ENCODE measurements at places on chromosomes 16 and 17.

DNA sequence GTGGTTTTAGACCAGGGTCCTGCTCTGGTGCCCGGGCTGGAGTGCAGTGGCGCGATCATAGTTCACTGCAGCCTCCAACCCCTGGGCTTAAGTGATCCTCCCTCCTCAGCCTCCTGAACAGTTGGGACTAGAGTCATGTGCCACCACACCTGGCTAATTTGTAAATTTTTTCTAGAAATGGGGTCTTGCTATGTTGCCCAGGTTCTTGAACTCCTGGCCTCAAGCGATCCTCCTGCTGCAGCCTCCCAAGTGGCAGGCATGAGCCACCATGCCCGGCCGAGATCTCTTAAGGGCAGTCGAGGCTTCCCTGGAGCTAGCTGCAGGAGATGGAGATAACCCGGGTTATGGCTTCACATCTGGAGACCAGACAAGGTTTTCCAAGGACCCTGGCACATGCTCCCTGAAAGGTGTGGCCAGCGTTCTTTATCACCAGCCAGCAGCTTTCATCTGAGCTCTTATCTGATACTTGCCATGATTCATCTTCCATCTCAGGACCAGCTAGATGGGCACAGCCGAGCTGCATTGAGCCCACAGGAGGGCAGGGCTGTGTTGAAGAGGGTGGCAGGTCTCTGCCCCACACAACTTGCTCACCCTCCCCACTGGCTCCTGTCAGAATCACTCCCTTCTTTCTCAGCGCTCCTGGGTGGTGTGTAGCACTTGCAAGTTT, 28.6 kb downstream of the SCNN1B start:
- H3K36me3 ChIP-seq, result no peaks in the 10 kb centered on the region
- no peak for DNase-seq
- H3K4me3 ChIP-seq, result no peak overlapping the region
- no peak overlapping the region for H3K27ac ChIP-seq
- H3K27me3 ChIP-seq, result no peaks in the 10 kb centered on the region

DNA sequence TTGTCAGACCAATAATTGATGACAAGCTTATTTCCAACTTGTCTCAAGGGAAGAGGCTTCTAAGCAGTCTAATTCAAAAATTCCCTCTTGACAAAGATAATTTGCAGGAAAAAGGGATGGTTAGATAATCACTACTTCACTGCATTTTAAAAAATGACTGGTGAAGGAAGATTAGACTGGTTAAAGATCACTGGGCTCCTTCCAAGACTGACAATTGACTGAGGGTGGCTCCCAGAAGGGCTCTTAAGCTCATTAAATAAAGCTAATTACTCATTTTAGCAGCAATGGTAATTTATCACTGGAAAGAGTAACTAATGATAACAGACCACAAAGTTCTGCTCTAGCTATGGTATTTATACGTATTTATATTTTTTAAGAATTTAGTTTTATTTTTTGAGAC, 4.4 kb upstream of the HEATR3 start:
- no peak overlapping the region for H3K27ac ChIP-seq
- no peaks in the 10 kb centered on the region for H3K27me3 ChIP-seq
- H3K36me3 ChIP-seq, result no peaks in the 10 kb centered on the region
- no peaks in the 10 kb centered on the region for H3K4me1 ChIP-seq

DNA sequence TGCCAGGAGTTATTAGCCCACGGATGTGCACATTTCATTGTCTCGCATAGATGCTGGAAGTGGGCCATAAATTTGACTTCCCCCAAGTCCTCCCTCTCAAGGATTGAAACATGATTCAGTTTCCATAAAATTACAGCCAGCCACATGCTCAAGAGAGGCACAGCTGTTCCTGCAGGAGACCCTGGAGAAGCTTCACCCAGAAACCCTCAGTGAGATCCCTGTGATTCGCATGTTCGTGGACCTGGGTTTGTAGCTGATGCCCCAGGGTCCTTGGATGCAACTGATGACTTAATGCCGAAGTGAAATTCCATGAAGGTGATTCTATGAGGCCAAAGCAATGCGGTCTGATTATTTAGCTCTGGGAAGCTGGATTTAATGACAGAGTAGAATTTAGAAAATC, 24.7 kb upstream of the AQP8 start:
- DNase-seq, result no peak
- H3K27me3 ChIP-seq, result no peaks in the 10 kb centered on the region
- no peak overlapping the region for H3K4me3 ChIP-seq
- no peaks in the 10 kb centered on the region for H3K4me1 ChIP-seq

DNA sequence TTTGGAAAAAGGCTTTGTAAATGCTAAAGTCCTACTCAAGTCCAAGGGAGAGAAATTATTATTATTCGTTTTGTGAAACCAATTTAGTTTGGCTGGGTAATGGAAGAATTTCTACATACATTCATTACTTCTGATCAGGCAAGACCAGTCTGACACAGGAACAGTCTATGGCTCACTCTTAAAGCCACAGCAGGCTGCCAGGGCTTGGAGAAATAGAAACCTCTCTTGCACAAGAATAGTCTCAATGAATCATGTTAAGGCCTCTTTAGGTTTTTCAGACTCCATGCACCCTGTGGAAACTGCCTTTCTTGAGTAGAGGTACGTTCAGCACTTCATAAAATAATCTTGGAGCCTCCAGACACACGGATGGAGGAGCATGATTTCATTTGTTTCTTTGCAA, 167.7 kb downstream of the IRX3 start:
- H3K36me3 ChIP-seq, result no peaks in the 10 kb centered on the region
- H3K4me1 ChIP-seq, result no peaks in the 10 kb centered on the region
- H3K27ac ChIP-seq, result no peak overlapping the region
- H3K4me3 ChIP-seq, result no peak overlapping the region
- no peaks in the 10 kb centered on the region for H3K27me3 ChIP-seq

DNA sequence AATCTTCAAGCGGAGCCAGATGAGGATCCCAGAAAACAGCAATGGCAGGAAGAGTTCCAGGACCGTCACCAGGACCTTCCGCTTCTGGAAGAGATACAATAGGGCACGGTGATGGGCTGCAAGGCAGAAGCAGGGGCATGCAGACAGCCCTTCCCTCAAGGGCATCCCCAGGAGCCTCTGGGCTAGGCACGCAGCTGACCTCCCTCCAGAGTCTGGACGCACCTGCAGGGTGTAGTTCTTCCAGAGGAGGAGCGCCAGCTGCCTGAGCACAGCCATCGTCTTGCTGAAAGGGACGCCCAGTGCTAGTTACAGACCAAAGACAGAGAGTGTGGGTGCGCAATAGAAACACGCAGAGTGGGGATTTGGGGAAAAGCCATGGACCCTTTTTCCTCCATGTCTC, 14.3 kb downstream of the ABCA3 start:
- no peaks in the 10 kb centered on the region for H3K4me1 ChIP-seq
- no peaks in the 10 kb centered on the region for H3K27me3 ChIP-seq
- no peaks in the 10 kb centered on the region for H3K36me3 ChIP-seq
- DNase-seq, result no peak
- H3K4me3 ChIP-seq, result no peak overlapping the region

GRCh38 chr17:69961501-69962145, 113.4 kb upstream of the KCNJ16 start:
- no peak overlapping the region for H3K27ac ChIP-seq
- no peaks in the 10 kb centered on the region for H3K36me3 ChIP-seq
- H3K27me3 ChIP-seq, result no peaks in the 10 kb centered on the region
- H3K4me3 ChIP-seq, result no peak overlapping the region

- no peaks in the 10 kb centered on the region for H3K36me3 ChIP-seq
- no peak overlapping the region for H3K4me3 ChIP-seq
- no peaks in the 10 kb centered on the region for H3K27me3 ChIP-seq
- no peak overlapping the region for H3K27ac ChIP-seq
- no peak for DNase-seq
Measured at GRCh38 chr16:82091241-82091640, 56.2 kb downstream of the HSD17B2 start.

DNA sequence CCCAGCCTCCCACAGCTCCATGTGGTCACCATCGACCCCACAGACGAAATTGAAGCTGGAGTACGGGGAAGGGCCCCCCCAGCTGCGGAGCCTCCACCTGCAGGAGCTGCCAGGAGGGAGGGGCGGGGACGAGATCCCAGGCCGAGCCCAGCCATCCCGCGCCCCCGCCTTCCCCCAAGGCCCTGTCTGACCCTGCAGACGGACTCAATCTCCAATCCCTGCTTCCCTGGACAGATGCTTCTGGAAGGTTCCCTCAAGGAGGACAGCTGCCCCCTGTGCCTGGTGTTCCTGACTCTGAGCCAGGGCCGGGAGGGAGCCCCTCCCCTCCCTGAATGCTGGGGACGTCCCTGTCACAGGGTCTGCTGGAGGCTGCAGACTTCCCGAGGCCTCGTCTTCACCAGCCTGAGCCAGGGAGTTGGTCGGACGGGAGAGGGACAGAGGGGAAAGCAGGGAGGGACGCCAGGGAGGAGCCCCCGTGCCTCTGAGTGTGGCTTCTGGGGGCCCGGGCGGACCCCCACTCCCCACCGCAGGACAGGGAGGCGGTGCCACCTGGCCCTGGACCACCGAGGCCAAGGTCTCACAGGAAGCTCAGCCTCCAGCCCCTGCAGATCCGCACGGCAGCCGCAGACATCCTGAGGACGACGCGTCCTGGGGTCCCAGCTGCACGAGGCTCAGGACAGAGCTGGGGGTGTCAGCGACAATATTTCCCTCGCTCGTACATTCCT, 21.3 kb upstream of the C1QTNF8 start:
- no peak for DNase-seq
- no peaks in the 10 kb centered on the region for H3K36me3 ChIP-seq
- H3K4me3 ChIP-seq, result no peak overlapping the region

DNA sequence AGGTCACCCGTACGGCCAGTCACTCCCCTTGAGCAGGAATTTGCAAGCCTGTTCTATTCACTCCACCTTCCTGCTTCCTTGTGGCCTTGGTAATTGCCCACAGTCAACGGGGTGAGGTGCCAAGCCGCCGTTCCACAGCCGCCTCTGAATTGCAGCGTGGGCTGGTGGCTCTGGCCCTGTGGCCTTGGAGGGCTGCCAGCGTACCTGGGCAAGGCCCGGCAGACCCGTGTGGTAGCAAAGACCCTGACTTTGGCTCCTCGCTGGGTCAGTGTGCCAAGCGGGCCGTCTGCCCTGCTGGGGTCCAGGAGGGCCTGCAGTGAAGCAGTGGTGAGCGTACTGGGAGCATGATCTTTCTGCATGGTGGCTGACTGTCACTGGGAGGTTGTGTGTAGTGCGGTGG, 3.6 kb downstream of the BANP start:
- no peaks in the 10 kb centered on the region for H3K27me3 ChIP-seq
- DNase-seq, result peak; percentile 70
- no peak overlapping the region for H3K4me3 ChIP-seq
- H3K27ac ChIP-seq, result peak overlapping the region; percentile 97
- peaks cover 35% of the 10 kb centered on the region for H3K4me1 ChIP-seq

DNA sequence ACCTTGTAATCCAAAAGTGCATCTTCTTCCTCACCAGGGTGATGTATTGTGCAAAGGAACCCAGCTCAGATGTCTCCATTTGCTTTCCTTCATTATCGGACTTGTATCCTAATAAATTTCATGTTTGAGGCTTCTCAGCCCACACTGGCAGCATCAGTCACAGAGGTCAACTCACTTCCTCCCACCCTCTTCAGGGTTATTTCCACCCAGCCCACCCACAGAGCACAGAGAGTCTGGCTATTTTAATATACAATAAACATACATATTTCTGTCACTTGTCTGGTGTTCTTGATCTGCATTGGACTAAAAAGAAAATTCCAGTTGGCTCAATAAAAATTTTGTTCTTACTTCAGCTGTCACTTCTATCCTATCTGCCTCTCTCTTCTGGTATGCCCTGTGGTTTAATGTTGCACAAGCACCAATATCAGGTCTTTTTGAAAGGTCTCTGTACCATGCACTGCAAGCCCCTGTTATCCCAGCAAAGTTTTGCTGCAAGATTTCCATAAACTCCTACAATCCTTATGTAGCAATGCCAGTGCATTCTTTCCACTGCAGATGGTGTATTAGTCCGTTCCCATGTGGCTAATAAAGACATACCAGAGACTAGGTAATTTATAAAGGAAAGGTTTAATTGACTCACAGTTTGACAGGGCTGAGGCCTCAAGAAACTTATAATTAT, 201.8 kb downstream of the CDH11 start:
- no peaks in the 10 kb centered on the region for H3K36me3 ChIP-seq
- no peaks in the 10 kb centered on the region for H3K4me1 ChIP-seq
- no peaks in the 10 kb centered on the region for H3K27me3 ChIP-seq
- no peak overlapping the region for H3K27ac ChIP-seq
- DNase-seq, result no peak
- no peak overlapping the region for H3K4me3 ChIP-seq

DNA sequence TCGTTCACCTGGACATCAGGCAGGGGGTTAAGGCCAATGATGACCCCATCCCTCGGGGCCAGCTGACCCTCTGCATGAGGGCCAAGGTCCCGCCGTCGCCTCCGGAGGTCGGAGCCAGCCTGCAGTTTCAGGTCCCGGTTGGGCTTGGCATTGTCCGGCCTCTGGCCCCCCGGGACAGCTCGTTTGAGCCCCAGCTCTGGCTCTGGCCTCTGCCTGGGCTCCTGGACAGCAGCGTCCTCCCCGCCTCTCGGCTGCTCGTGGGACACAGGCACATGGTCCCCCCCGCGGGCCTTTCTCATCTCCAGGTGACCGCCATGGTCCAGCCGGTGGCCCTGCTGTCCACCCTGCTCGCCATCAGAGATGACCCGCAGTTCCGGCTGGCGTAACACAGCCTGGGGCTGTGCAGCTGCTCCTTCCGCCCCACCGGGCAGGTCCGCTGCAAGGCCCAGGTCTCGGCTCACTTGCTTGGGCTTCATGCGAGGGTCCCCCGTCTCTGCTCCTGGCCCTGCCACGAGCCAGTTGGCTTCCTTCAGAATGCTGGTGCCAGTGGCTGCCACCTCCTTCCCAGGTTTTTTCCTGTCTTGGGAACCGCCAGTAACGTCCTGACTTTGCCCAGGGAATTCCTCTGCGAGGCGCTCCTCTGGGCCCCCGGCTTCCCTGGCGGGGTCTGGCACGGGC, 6.7 kb downstream of the NDUFAF8 start:
- H3K4me1 ChIP-seq, result no peaks in the 10 kb centered on the region
- H3K27me3 ChIP-seq, result no peaks in the 10 kb centered on the region
- no peak overlapping the region for H3K4me3 ChIP-seq
- no peak for DNase-seq
- H3K36me3 ChIP-seq, result no peaks in the 10 kb centered on the region
- no peak overlapping the region for H3K27ac ChIP-seq

DNA sequence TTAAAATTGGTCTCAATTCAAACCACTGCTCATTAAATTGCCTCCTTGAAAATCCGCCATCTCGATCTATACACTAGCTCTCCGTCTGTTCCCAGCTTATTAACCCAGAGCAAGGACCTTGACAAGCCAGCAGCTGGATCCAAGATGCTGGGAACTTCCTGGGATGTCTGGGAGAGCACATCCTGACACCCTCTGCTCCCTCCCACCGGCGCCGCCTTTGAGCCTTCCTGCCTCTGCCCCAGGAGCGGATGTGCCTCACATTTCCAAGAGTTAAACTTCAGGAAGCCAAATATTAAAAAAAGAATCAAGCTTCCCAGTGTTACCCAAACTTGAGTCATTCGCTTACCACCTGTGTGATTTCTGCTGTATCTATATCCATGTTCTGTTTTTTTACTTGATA, 107.9 kb downstream of the HAPSTR1 start:
- no peak for DNase-seq
- H3K4me1 ChIP-seq, result no peaks in the 10 kb centered on the region
- no peak overlapping the region for H3K27ac ChIP-seq
- H3K36me3 ChIP-seq, result no peaks in the 10 kb centered on the region
- no peaks in the 10 kb centered on the region for H3K27me3 ChIP-seq

All from breast epithelium (tissue), 4 donors.